ENCODE measurements at places on chromosomes 12 and 14. TPM values are rescaled to one million over a fixed set of nuclear protein-coding genes. Genes with fewer than 3 reads are reported as not detected.

A2M gene
- total RNA-seq = 897 TPM

MNAT1 gene
- total RNA-seq = 11.7 TPM

GNB3 gene
- 2.4 TPM for total RNA-seq

CLEC12A gene
- 0.36 TPM for total RNA-seq

CATSPERB gene
- 0.35 TPM for total RNA-seq

DTX1 gene
- 19.2 TPM for total RNA-seq

SYCP3 gene
- not detected for total RNA-seq

SMARCC2 gene
- total RNA-seq = 36.3 TPM

PRB2 gene
- not detected for total RNA-seq

DNA sequence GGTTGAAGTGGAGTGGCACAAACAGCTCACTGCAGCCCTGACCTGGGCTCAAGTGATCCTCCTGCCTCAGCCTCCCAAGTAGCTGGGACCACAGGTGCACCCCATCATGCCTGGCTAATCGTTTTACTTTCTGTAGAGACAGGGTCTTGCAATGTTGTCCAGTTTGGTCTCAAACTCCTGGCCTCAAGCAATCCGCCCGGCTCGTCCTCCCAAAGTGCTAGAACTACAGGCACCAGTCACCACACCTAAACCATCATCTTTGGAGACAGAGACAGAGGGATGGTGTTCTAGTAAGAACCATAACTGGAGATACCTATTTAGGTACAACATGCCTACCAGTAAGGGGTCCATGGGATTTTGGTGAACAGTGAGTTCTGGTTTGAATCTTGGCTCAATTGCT lies 2.5 kb upstream of the DDX23 start:
- DNase-seq = no peak
- peaks cover 17% of the 10 kb centered on the region for H3K4me1 ChIP-seq
- H3K27me3 ChIP-seq = no peaks in the 10 kb centered on the region
- no peak overlapping the region for H3K4me3 ChIP-seq
- no peaks in the 10 kb centered on the region for H3K36me3 ChIP-seq

DNA sequence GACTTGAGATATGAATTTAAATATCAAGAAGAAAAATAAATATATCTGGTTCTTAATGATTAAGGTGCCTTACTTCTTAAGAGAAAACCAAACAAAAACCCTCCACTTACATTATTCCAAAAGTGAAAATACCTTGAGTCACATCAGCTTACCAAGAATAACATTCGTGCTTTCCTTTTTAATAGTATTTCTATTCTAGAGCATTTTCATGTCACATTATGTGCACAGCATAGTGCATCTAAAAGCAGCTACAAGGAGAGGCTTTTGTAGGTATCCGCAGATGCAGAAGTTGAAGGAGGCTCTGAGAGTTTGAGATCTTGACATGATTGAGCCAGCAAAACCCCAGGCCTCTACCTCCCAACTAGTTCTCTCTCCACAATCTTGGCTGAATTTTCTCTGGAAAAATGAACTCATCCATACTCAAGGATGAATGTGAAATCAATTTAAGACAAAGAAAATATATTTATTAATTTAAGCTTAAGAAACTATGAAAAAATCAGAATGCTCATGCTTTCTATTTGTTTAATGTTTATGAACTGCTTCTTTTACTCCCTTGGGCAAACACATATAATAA lies 275.0 kb downstream of the AKAP6 start:
- H3K27ac ChIP-seq = no peak overlapping the region
- no peak for DNase-seq
- H3K27me3 ChIP-seq = no peaks in the 10 kb centered on the region
- no peak overlapping the region for H3K4me3 ChIP-seq
- no peaks in the 10 kb centered on the region for H3K4me1 ChIP-seq

GRCh38 chr14:31292937-31293616 lies 85.5 kb upstream of the HECTD1 start:
- no peaks in the 10 kb centered on the region for H3K36me3 ChIP-seq
- no peaks in the 10 kb centered on the region for H3K27me3 ChIP-seq
- no peak overlapping the region for H3K4me3 ChIP-seq
- no peak for DNase-seq
- H3K4me1 ChIP-seq = no peaks in the 10 kb centered on the region

- no peaks in the 10 kb centered on the region for H3K36me3 ChIP-seq
- DNase-seq = no peak
- no peak overlapping the region for H3K27ac ChIP-seq
- H3K27me3 ChIP-seq = peaks cover 6% of the 10 kb centered on the region
- H3K4me1 ChIP-seq = no peaks in the 10 kb centered on the region
These were observed 10.7 kb downstream of the TEDC1 start for GRCh38 chr14:105501504-105502291.

GRCh38 chr12:53427905-53428594 lies 4.4 kb downstream of the AMHR2 start:
- no peak overlapping the region for H3K4me3 ChIP-seq
- H3K27me3 ChIP-seq = no peaks in the 10 kb centered on the region
- no peak overlapping the region for H3K27ac ChIP-seq
- H3K36me3 ChIP-seq = peaks cover 7% of the 10 kb centered on the region
- peaks cover 15% of the 10 kb centered on the region for H3K4me1 ChIP-seq
- peak; percentile 72 for DNase-seq

GRCh38 chr12:29858270-29858786 lies 74.6 kb upstream of the TMTC1 start:
- no peaks in the 10 kb centered on the region for H3K36me3 ChIP-seq
- H3K4me1 ChIP-seq = no peaks in the 10 kb centered on the region

GRCh38 chr12:14238221-14238792 lies 127.2 kb upstream of the ATF7IP start:
- no peak overlapping the region for H3K4me3 ChIP-seq
- H3K36me3 ChIP-seq = no peaks in the 10 kb centered on the region
- H3K27me3 ChIP-seq = no peaks in the 10 kb centered on the region
- no peak for DNase-seq
- H3K4me1 ChIP-seq = peaks cover 16% of the 10 kb centered on the region

DNA sequence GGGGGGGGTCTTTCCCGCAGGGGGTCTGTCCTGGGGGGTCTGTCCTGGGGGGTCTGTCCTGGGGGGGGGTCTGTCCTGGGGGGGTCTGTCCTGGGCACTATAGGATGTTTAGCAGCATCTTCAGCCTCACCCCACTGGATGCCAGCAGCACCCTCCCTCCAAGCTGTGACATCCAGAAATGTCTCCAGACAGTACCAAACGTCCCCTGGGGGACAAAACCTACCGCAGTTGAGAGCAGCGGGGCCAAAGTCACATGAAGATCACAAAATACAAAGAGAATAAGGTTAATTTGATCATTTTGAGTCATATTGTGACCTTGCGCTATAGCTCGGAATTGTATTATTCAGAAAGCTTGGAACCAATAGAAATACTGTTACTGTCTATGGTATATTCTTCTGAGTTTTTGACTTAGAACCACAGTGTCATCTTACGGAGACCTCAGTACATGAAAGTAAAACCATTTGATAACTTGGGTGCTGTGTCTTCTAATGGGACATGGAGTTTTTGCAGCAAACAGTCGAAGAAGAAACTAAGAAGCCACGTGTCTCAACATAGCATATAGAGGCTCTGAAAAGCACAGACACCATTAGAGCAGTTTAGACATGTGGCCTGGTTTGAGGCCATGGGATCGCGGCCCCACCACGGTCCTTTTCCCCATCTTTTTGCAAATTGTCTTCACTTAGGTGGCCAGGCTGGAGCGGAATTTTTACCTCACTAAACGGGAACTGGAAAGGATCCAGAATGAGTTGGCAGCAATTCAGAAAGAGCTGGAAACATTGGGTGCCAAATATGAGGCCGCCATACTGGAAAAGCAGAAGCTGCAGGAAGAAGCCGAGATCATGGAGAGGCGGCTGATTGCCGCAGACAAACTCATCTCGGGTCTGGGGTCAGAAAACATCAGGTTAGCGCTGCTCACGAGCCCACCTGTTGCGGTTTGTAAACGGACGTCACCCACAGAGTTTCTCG lies 59.9 kb downstream of the CCDC92 start:
- no peaks in the 10 kb centered on the region for H3K36me3 ChIP-seq
- no peak overlapping the region for H3K27ac ChIP-seq
- no peaks in the 10 kb centered on the region for H3K27me3 ChIP-seq
- H3K4me1 ChIP-seq = no peaks in the 10 kb centered on the region
- no peak overlapping the region for H3K4me3 ChIP-seq

GRCh38 chr14:67653651-67654280 lies 20.7 kb downstream of the VTI1B start:
- H3K4me1 ChIP-seq = peaks cover 4% of the 10 kb centered on the region
- no peaks in the 10 kb centered on the region for H3K27me3 ChIP-seq
- DNase-seq = no peak

DNA sequence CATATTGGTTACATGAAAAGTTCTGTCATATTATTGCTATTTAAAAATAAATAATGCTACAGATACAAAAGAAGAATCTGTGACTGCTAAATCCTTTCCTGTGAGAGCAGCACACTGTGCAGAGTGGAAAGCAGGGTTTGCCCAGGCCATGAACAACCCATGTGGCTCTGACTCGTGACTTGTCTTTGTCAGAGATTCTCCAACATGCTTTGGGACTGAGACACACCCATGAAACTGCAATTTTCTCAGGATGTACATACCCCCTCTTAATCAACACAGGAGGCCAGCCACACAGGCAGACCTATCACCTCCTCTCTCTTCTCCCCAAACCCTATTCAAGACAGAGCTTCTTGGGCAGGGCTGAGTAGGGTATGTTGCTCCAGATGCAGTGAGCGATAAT lies 96.8 kb upstream of the NTF3 start:
- no peaks in the 10 kb centered on the region for H3K36me3 ChIP-seq
- DNase-seq = no peak
- H3K4me3 ChIP-seq = no peak overlapping the region
- H3K27ac ChIP-seq = no peak overlapping the region

GRCh38 chr12:11822081-11822834 lies 172.8 kb downstream of the ETV6 start:
- no peak for DNase-seq
- no peak overlapping the region for H3K4me3 ChIP-seq
- no peaks in the 10 kb centered on the region for H3K36me3 ChIP-seq
- peak overlapping the region; percentile 60 for H3K27ac ChIP-seq
- H3K4me1 ChIP-seq = peaks cover 11% of the 10 kb centered on the region

DNA sequence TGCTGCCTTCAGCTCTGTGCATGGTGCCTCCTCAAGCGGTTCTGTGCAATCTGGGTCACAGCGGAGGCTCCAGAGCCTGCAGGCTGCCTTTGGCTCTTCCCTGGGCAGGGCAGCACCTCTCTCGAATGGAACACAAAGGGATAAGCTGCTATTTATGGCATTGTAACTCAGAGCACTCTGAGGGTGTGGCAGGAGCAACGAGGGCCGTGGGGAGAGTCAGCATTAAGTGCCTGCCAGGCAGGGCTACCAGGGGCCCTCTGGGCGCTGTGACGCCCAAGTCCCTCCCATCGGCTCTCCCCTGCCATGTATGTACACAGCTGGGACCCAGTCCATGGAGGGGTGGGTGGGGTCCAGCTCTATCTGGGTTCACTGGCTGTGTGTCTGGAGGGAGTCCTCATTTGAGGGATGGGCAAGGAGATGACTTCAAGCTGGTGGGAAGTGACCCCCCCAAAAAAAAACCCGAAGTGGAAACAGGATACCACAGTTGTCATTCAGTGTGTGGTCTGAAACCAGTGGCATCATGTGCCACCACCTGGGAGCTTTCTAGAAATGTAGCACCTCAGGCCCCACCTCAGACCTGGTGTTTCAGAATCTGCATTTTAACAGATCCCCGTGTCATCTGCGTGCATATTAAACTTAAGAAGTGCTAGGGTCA lies 44.0 kb upstream of the OAS1 start:
- no peak for DNase-seq
- peaks cover 3% of the 10 kb centered on the region for H3K27me3 ChIP-seq
- no peak overlapping the region for H3K4me3 ChIP-seq
- H3K4me1 ChIP-seq = no peaks in the 10 kb centered on the region

GRCh38 chr14:22802860-22803686 lies 12.2 kb downstream of the SLC7A7 start:
- no peak overlapping the region for H3K4me3 ChIP-seq
- no peak overlapping the region for H3K27ac ChIP-seq
- no peaks in the 10 kb centered on the region for H3K36me3 ChIP-seq

DNA sequence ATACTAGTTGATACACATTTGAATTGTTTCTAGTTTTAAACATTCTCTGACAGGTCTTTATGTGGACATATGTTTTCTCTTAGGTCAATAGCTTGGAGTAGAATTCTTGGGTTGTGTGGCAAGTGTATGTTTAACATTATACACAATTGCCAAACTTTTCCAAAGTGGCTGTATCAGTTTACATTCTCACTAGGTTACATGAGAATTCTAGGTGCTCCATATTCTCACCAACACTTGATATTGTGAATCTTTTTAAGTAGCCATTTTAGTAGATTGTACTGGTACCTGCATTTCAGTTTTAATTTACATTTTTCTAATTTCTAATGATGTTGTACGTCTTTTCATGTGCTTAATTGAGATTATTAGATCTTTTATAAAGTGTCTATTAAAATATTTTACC lies 28.6 kb downstream of the CCDC91 start:
- no peaks in the 10 kb centered on the region for H3K36me3 ChIP-seq
- H3K4me3 ChIP-seq = no peak overlapping the region
- H3K27me3 ChIP-seq = no peaks in the 10 kb centered on the region
- DNase-seq = no peak
- H3K27ac ChIP-seq = no peak overlapping the region

All from adrenal gland (tissue), 19 donors.